ENCODE measurements at places on chromosomes 4 and X.

GRCh38 chr4:53599632-53600031 is 8.3 kb upstream of the LNX1 start:
- DNase-seq, result no peak

DNA sequence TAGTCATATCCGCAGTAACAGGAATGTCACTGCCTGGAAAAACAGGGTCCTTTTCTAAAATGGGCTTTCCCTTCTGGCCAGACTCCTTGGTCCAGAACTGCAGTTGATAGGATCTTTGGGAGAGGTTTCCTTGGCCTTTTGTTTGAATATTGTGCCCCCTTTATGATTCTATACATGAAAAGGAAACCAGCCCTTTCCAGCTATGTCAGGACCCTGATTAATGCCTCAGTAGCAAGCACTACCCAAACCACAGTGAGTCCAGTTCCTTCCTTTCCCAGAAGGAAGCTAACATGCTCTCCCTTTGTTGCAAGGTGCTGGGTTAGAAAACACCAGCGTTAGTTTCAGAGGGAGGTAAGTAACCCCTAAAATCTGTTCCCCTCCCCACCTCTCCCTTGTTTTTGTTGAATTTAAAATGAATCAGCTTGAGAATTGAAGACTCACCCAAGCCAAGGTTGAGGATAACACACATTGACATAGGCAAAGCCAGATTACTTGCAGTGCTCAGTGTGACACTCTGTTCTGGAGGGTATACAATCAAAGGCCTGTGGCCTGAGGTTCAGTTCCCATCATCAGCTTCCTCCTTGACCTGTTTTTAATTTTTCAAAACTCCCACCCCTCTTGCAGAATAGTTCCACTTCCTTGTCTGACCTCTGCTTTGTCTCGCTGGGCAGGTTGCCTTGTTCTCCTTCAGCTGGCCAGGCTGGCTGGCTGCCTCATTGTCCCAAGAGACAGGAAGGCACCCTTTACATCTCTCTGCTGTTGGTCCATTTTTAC is 87.6 kb upstream of the PLAC1 start:
- DNase-seq, result no peak

- DNase-seq, result no peak
These were observed 1055.0 kb downstream of the RPA4 start for GRCh38 chrX:97938706-97939105.

- DNase-seq, result no peak
These were observed 225.5 kb upstream of the JADE1 start for GRCh38 chr4:128583753-128584712.

DNA sequence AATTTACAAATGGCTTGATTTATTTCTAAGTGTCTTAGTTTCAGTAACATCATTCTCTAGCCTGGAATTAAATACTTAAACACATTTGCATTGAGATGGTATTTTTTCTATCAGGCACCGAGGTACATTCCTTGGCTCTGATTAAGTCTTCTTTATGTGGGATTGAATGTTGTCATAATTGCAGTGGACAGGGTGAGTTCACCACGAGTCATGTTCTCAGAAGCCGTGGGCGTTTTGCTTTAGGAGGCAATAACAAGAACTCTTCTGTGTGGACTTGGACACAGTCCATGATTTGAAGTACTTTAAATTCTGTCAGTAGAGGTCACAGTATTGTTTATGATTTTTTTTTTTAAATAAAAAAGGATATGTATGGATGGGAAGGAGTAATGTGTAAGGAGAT is 57.1 kb upstream of the EFHC2 start:
- DNase-seq, result no peak

- peak; percentile 96 for DNase-seq
These were observed at the start of gene CBR4 for GRCh38 chr4:169010125-169011023. Gene CBR4 (minus strand): TSS chr4:169010255. CDS start chr4:169010089, 166 bp downstream.

DNA sequence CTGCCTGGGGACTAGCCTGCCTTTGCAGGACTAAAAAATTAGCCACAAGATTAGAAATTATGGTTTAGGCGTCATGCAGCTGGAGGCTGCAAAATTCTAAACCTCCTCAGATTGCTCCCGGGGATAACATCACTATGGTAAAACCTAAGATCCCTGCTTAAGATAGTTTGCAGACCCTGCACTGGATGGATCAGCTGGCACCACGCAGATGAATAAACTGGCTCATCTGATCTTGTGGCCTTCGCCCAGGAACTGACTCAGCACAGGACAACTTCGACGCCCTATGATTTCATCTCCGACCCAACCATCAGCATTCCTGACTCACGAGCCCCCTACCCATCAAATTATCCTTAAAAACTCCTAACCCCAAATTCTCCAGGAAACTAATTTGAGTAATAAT is 482.4 kb downstream of the SPRY1 start:
- no peak for DNase-seq

DNA sequence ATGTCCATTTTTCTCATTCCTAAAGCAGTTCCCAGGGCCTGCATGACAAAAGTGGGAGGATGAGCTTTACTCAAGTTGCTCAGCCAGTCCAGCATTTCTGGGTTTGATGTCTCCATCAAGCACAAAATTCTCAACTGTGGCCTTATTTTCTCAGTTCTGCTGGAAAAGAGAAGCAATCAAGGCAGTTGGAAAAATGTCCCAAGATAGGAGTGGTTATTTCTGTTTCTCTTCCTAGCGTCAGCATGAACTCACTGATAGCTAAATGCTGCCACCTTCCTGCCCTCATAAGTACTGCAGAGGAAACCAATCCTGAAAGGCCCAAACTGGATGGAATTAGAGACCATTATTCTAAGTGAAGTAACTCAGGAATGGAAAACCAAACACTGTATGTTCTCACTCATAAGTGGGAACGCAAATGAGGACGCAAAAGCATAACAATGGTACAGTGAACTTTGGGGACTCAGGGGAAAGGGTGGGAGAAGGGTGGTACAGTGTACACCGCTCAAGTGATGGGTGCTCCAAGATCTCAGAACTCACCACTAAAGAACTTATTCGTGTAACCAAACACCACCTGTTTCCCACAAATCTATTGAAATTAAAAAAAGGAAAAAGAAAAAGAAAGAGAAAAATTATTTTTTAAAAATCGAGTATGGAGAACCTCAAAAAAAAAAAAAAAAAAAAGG is 29.6 kb downstream of the ADH7 start:
- DNase-seq, result peak; percentile 31

GRCh38 chr4:55367084-55367722 is 21.2 kb downstream of the SRD5A3 start:
- no peak for DNase-seq

DNA sequence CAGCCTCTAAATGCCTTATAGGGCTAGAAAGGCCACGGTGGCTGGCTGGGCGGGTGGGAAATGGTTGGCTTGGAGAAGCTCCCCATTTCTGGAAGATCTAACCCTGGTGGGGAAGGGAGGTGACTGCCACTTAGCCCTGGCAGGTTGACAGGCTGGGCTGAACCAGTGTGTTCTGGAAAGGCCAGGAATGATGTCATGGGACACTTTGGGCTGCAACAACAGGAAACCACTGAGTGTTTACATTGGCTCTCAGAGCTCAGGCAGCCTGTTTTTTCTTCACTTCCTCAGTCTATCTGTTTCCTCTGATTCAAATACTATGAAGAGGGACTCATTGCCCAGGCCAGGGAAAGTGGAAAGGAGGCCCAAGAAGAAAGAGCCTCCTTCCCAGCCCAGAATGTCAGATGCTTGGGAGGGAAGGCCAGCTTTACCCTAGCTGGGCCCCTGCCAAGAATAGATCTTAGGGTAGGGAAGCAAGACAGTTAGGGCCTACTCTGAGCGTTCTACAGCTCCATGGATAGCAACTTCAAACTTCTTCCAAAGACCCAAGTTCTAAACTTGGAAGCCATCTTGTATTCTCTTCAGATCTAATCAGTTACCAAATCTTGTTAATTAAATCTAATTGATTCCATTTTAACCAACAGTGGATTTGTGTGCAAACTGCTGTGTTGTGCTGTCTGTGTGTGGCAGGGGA is 65.8 kb upstream of the MSN start:
- no peak for DNase-seq

DNA sequence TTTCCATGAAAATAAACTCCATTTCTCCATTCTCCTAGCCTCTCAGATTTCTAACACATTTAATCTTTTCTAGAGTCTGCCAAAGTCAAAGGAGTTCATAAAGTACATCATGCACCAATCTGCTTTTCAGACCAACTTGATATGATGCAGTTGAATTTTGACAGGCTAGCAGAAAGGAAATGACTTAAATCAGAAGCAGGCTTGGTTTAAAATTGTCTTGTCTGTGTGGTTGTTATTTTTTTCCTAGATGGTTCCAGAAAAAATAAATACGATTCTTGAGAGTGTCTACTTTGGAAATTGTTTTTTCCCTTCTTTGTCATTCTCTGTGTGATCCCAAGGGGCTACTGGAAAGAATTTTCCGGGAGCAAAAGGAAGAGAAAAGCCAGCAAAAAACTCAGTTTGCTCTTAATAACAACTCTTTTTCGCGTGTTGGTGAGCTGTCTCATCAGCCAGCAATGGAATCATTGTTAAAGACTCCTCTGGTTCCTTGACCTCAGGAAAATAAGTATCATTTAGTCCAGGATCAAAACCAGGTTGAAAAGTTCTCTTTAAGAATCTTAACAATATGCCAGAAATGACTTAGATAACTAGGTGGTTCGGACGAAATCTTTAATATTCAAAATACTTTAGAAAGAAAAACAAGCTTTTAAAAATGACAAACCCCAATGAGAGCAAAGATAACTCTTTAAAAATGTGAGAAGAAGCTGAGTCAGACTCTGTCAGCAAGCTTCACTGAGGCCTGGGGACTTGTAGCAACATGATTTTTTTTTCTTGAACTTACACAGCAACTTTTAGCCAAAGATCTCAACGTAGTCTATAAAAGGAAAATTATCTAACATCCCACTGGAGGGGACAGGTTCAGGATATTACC is 49.7 kb upstream of the GAB1 start:
- DNase-seq, result no peak

GRCh38 chrX:13638826-13639225 is 14.1 kb upstream of the TCEANC start:
- DNase-seq, result no peak

DNA sequence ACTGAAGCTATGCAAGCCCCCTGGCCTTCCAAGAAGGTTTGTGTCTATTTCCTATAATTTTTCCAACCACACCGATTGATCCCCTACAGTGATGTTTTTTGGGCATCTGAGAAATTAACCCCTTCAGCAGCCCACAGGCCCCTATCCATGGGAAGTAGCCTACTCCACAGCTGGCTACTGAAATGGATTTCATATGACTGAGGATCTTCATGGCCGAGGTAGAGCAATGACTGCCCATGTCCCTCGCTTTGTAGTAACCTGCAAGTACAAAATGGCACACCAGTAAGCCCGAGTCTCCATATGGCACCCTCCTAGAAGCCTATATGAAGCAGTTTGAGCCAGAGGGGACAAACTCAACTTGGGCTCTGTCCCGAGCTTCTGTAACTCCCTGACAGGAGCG is 36.8 kb downstream of the MAP9 start:
- no peak for DNase-seq

DNA sequence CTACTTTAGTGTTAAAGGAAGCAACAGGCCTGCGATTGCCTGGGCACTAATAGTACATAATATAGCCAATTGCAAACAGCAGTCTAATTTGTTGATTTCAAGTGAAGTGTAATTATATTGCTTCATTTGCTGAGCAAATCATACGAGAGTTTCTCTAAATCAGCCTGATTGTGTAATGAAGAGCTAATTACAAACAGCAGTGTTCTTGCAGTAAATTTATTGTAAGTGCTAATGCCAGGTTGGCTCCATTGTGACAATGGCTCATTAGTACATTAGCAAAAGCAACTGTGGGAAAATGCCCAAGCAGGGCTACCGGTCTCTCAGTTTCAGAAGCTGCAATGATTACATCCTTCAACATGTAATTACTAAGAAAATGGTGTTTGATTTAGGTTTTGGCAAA is 591.5 kb downstream of the GALNTL6 start:
- DNase-seq, result no peak

DNA sequence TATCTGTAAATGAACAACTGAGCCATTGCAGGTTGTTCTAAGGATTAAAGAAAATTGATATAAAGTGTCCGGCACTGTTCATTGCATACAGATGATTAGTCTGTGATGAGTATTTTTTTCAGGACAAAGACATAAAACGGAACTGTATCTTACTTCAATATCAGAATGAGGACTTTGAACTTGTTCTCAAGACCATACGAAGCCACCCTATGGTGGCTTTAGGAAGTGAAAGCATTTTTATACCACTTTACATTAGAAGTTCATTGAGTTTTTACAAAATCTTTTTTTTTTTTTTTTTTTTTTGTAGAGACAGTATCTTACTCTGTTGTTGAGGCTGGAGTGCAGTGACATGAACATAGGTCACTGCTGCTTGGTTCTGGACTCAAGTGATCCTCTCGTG is 45.2 kb upstream of the TRIM2 start:
- DNase-seq, result no peak

- DNase-seq, result no peak
These were observed 432.3 kb downstream of the GALNTL6 start for GRCh38 chr4:172245516-172245915.

- DNase-seq, result no peak
These were observed 6.8 kb upstream of the CISD2 start for GRCh38 chr4:102862016-102862415.

DNA sequence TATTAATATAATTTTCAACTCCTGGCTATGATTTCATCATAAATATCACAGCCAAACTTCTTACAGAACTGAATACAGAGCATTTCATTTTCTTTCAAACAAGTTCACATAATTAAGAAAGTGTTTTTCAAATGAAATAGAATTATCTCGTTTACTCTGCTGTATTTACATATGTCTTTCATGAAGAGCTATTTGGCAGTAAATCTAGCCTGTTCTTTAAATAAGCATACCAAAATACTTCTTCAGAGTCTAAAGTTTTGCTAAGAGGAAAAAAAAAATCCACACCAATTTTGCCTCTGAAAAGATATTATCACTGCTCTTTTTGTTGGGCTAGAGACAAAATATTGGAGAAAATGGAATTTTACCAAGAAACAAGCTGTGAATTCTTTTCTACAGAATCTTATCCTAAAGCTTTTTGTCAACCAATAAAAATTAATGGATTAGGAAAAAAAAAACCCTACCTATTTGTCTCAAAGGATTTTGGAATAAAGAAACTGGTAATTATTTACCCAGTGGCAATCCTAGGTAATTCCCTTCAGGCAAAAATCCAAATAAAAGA is 287.9 kb upstream of the NR3C2 start:
- no peak for DNase-seq

GRCh38 chrX:31316340-31316991 is 244.6 kb upstream of the FTHL17 start:
- no peak for DNase-seq

DNA sequence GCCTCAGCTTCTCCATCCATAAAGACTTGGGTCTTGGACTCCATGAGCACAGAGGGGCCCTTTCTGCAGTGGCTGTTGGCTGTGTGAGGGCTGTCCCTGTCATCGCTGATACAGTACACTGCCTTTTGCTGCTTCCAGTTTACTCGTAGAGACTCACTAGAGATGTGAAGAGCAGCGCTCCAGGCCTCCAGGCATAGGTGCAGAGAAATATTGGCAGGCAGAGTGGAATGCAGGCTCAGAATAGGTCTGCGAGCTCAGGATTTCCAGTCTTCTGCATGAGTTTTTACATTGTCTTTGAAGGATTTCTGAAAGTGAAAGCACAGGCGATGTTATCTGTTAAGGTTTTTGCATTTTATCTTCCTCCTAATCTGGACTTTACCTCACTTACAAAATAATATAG is 97.4 kb downstream of the AASDH start:
- peak; percentile 4 for DNase-seq

- no peak for DNase-seq
These were observed 1.4 kb downstream of the HAND2 start for GRCh38 chr4:173528378-173529321.

GRCh38 chrX:72271812-72272211 is 5.2 kb downstream of the RPS4X start:
- DNase-seq, result no peak

Measured in NCI-H526 treated with DMSO at 0.1 percent for 48 hours (cell line).